K562 (cell line): ENCODE measurements at places on chromosomes 7 and 10. TPM values are rescaled to one million over a fixed set of nuclear protein-coding genes. Genes with fewer than 3 reads are reported as not detected.

The NEURL1 gene
- 0.11 and 0.20 TPM in 2 replicates for total RNA-seq

The PRF1 gene
- 8.6 and 9.0 TPM in 2 replicates for total RNA-seq

The CDC14C gene
- total RNA-seq = not detected in 2 replicates

The HDAC9 gene
- total RNA-seq = 0.31 and 0.58 TPM in 2 replicates

The STK31 gene
- 0.09 and 0.20 TPM in 2 replicates for total RNA-seq

The ABCB1 gene
- 0.86 and 0.89 TPM in 2 replicates for total RNA-seq

The SPDYE3 gene
- total RNA-seq = not detected in 2 replicates

The VGF gene
- 4.2 and 5.7 TPM in 2 replicates for total RNA-seq

The ARMC3 gene
- 0.35 and 0.58 TPM in 2 replicates for total RNA-seq
